ENCODE measurements at places on chromosomes 6 and 20.

DNA sequence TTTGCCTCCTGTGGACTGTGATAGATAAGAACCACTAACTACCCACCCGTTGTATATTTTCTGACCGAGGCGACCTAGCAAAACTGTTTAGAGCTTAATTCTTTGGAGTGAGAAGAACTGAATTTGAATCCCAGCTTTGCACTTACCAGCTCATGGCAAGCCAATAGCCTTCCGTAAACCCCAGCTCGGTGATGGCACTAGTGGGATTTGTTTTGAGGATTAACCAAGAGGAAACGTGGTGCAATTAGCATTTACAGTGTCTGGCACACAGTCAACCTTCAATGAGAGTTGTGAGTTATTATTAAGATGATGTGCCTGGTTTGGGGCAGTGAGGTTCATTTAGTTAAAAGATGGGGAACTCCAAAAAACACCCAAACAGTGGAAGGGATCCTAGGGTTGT lies 12.3 kb upstream of the DSP start:
- no peak for DNase-seq

GRCh38 chr6:112431803-112432202 lies 84.7 kb downstream of the RFPL4B start:
- DNase-seq = no peak

DNA sequence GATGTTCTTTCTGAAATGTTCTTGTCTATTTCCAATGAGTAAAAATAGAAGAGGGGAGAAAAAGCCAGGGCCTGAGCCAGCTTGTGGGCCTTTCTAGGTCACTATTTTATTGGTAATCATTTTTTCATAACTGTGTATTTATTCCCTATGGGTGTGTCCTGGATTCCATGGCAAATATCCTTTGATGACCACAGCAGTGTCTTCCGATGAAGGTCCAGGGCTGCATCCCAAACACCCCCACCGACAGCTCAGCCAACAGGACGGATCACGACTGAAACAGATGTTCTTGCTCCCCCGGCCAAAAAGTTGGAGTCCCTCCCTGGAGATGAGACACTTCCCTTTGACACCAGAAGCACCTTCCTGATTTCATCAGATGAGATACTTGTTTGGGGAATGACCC lies 105.4 kb upstream of the PLEKHG1 start:
- no peak for DNase-seq

DNA sequence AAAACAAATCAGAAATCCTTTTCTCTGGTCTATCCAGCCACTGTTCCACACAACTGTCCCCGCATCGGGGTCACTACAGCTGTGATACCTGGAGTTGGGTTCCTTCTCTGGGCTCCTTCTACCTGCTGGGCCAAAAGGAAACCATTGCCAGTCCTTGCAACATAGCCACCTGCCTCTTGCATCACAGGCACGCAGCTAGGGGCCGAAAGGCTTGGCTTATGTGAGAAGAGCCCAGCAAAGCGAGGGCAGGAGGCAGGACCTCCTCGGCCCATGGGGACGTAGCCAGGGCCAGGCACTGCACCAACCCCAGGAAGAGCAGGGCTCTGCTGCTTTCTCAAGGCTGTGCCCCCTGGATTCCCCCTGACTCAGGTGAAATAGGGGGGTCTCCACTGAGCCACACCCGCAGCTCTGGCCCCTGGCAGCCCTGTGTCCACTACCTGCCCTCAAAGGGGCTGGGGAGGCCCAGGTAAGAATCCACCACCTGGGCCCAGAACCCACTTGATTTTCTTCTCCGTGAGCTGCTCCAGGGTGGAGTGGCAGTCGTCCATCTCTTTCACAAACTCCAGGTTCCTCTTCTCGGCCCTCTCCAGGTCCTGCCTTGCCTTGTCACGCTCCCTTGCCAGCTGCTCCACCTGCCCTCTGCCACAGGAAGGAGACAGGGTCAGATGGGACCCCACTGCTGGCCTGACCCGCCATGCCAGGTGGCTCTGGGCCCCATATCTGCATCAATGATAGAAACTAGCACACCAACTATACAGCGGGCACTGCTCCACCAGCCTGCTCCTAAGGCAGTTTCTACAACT lies 88.9 kb downstream of the GINS1 start:
- no peak for DNase-seq

- no peak for DNase-seq
These were observed 6.4 kb upstream of the SLC12A5 start for GRCh38 chr20:46022411-46023147.

DNA sequence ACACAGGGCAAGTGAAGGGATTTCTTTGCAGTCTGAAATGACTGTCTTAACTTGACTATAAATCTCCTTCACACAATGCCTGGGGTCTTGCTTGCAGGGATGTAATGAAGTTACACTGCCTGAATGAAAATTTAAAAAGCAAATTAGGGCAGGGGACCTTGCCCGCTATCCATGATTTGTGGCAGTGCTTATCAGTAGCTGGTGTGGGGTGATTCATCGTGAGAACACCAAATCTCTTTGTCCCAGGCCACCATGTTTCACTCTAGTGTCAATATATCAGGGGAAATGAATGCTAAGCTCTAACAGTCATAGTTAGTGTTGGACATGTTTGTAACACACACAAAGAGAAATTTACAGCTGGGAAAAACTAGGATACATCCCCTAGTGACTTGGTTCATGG lies 713.7 kb upstream of the EPHA7 start:
- no peak for DNase-seq

DNA sequence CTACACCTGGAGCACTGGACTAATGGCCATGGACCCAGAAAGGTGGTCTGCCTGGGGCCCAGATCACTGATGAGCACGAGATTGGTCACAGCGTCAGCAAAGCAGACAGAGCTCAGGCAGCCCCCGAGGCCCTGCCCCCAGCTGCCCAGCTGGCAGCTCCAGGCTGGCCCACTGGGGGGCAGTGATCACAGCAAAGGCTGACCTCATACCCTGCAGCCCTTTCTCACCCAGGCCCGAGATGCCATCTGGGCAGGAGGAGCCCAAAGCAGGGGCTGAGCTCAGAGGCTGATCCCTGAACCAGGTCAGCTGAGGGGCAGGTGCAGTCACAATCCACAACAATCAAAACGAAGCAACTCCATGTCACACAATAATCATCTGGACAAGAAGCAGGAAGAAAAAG lies 4.1 kb downstream of the MAP1LC3A start:
- no peak for DNase-seq
